ENCODE measurements at places on chromosomes 13 and 19.

GRCh38 chr19:33194886-33195644 lies 935 bp downstream of the LRP3 start:
- DNase-seq, result no peak

- DNase-seq, result no peak
These were observed 173.6 kb downstream of the NDFIP2 start for GRCh38 chr13:79654520-79654919.

- peak; percentile 6 for DNase-seq
These were observed 477 bp downstream of the LNX2 start for GRCh38 chr13:27619728-27620376.

DNA sequence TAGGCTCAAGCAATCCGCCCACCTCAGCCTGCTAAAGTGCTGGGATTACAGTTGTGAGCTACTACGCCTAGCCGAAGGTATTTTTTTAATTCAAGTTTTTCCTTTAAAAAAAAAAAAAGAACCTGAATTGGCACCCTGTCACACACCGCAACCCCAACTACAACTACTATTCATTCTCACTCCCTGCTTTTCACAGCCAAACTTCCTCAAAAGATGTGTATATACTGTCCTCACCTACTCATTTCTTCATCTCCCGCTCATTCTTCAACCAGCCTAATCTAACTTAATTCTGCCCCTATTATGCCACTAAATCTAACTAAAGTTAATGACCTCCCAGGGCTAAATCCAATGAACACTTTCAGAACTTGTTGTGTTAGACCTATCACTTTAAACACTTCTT lies 12.7 kb upstream of the WBP4 start:
- no peak for DNase-seq

GRCh38 chr19:46350029-46350757 lies 3.3 kb downstream of the PPP5C start:
- no peak for DNase-seq

GRCh38 chr19:46466536-46467196 lies 4.7 kb downstream of the PNMA8A start:
- DNase-seq, result no peak

DNA sequence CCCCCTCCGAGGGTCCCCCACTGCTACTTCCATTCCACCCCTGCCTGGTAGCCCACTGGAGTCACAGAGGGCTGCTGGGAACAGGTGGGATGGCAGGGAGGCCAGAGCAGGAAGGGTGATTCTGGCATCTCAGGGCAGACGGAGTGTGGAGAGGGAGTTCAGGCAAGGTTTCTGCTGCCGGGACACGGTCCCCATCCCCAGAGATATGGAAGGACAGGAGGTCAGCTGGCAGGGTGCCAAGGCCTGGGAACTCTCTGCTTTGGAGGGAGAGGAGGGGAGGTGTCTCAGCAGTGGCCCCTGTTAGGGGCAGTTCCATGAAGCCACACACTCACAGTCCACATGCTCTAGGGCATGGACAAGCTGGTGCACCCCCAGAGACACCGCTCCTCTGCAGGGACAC lies 68.1 kb downstream of the CHST8 start:
- DNase-seq, result no peak

DNA sequence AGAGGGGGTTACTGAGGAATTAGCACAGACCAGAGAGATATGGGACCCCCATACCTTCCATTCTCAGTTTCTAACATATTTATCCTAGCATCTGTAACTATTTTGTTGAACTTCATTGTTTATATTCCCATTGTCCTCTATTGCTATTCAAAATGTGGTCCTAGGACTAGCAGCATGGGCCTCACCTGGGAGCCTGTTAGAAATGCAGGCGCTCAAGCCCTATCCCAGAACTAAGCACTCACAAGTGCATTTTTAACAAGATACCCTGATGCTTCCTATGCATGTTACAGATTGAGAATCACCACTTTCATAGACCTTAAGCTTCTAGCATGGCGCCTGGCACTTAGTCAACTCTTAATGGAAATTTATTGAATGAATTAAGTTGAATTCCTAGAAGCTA lies 58.3 kb upstream of the TDRD3 start:
- DNase-seq, result no peak

GRCh38 chr13:70884196-70884595 lies 775.9 kb upstream of the KLHL1 start:
- no peak for DNase-seq

DNA sequence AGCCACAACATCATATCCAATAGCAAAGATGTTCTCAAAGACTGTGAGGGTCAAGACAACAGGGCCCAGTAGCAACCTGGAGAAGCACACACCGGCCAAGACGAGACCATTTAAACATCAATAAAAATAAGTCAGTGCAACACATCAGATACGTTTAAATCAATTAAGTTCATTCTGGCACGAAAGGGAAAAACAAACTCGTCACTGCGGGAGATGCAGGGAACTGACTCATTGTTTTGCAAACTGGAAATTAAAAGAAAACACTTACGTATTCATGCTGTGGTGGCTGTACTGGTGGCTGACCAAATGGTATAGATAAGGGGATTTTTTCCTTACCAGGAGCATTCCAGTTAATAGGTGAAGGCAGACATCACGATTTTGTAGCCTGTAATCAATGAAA lies 26.3 kb upstream of the SLC15A1 start:
- no peak for DNase-seq

- peak; percentile 83 for DNase-seq
These were observed at the start of gene SLC17A7 for GRCh38 chr19:49441210-49441959. TSS of gene SLC17A7 (minus strand) at chr19:49441527. CDS start at chr19:49441379, 148 bp downstream.

GRCh38 chr13:112713517-112714253 lies 23.8 kb downstream of the ATP11A start:
- DNase-seq, result no peak

DNA sequence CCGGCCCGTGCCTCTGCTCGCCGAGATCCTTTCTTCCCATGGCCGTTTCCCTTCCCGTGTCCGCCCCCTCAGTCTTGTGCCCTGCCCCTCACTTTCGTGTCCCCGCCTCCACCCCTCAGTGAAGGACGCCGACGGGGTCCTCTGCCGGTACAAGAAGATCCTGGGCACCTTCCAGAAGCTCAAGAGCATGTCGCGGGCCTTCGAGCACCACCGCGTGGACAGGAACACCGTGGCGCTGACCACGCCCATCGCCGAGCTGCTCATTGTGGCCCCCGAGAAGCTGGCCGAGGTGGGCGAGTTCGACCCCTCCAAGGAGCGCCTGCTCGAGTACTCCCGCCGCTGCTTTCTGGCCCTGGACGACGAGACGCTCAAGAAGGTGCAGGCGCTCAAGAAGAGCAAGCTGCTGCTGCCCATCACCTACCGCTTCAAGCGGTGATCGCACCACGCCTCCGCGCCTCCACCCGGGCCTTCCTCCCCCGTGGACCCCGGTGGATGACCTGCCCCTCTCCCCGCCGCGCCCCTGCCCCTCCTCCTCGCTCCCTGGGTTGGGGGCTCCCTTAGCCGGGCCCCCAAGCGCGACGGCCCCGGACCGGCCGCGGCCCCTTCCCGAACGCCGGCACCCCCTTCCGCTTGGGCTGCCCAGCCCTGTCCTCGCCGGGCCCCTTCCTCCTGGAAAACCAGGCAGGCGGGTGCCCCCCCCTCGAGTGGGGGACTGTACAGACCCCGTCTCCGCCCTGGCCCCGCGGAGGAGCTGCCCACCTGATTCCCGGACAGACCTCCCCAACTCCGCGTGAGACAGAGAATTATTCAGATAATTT lies 2.3 kb upstream of the U2AF2 start:
- DNase-seq, result no peak

- no peak for DNase-seq
These were observed 194.5 kb upstream of the RNF113B start for GRCh38 chr13:98371516-98372023.

DNA sequence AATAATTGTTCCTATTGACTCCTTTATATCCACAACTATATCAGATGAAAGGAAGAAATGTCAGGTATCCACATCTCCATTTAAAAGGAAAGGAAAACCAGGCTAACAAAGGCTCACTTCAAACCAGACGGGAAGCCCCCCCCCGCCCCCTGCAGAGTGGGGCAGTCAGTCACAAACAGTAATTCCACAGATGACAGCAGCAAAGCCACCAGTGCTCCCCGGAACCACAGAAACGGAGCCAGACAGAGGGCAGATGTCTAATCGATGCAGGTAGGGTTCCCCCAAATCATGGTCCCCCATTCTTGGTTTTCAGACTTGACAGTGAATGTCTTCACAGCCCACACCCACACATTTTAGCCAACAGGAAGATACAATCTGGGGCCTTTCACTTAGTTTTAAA lies 100.8 kb downstream of the STK24 start:
- no peak for DNase-seq

- DNase-seq, result no peak
These were observed 6.8 kb downstream of the ZNF134 start for GRCh38 chr19:57620673-57621348.

DNA sequence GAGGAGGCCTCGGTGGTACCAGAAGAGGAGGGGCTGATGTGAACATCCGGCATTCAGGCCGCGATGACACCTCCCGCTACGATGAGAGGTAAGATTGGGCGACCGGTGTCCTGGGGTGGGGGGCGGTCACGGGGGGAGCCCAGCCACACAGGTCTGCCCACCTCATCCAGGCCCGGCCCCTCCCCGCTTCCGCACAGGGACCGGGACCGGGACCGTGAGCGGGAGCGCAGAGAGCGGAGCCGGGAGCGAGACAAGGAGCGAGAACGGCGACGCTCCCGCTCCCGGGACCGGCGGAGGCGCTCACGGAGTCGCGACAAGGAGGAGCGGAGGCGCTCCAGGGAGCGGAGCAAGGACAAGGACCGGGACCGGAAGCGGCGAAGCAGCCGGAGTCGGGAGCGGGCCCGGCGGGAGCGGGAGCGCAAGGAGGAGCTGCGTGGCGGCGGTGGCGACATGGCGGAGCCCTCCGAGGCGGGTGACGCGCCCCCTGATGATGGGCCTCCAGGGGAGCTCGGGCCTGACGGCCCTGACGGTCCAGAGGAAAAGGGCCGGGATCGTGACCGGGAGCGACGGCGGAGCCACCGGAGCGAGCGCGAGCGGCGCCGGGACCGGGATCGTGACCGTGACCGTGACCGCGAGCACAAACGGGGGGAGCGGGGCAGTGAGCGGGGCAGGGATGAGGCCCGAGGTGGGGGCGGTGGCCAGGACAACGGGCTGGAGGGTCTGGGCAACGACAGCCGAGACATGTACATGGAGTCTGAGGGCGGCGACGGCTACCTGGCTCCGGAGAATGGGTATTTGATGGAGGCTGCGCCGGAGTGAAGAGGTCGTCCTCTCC lies 6.3 kb upstream of the LIN7B start:
- no peak for DNase-seq

GRCh38 chr19:46978171-46978869 lies 41.3 kb upstream of the NPAS1 start:
- DNase-seq, result no peak

- no peak for DNase-seq
These were observed 214.4 kb downstream of the RAP2A start for GRCh38 chr13:97648171-97648880.

- no peak for DNase-seq
These were observed 5.4 kb downstream of the NLRP12 start for GRCh38 chr19:53818756-53819155.

DNA sequence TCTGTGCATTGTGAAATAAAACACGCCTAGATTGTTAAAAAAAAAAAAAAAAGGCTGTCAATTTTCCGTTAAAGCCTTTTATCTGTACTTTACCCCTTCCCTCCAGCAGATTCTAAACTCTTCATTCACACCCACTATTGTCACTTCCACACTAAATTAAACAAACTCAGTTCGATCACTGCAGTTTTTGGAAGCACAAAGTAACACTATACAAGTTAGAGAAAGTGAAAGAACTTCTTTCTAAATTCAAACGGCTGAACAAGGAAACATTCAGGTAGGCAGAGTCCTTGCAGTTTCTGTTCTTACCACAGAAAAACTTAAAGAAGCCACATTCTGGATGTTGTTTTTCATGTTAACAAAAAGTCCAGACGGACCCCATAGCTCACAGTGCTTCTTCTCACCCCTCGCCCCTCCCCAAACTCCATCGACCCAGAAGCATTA lies 27.5 kb upstream of the UBE2L5 start:
- DNase-seq, result no peak

DNA sequence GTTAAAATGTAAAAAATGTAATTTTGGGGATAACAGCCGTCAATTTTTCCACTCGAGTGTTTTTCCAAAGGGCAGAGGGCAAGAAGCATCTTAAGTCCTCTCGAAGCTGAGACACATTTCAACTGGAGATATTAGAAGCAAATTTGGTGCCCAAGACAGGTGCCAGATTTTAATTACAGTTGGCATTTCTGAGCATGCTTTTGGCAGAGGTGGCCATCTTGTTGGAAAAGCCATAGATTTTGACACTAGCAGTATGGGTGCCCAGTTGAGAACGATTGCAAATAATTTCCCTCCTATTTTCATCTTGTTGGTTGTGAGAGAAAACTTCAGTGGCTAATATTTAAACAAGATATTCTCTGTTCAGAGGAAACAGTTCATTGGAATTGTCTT lies 146.3 kb downstream of the TM9SF2 start:
- no peak for DNase-seq

DNA sequence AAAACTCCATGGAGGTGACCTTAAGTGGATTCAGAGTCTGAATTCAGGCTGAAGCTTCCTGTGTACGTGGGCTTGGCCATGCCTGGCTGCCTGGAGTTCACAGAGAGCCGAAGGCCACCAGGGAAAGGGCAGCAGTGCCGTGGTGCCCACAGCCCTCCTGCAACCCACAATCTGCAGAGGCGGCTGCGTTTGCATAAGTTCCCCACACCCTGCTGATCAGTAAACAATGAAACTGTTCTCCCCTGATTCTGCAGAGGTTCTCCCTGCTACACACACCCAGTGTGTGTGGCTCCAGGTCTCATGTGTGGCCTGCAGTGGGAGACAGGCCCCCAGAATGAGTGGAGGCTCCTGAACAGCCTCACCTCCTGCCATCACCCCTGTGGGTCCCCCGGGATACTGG lies 126.9 kb upstream of the SLC7A1 start:
- no peak for DNase-seq

DNA sequence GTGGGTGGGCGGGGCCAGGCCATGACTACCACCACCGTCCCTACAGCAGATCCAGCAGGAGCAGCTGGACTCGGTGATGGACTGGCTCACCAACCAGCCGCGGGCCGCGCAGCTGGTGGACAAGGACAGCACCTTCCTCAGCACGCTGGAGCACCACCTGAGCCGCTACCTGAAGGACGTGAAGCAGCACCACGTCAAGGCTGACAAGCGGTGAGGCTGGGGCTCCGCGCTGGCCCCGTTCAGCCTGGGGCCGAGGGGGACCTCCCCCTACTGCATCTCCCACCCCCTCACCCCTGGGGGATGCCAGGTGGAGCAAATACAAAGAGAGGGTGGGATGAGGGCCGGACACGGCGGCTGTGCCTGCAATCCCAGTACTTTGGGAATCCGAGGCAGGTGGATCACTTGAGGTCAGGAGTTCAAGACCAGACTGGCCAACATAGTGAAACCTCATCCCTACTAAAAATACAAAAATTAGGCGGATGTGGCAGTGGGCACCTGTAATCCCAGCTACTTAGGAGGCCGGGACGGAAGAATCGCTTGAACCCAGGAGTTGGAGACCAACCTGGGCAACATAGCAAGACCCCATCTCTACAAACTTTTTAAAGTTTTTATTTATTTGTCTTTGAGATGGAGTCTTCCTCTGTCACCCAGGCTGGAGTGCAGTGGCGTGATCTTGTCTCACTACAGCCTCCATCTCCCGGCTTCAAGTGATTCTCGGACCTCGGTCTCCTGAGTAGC lies 18.1 kb upstream of the CELF5 start:
- DNase-seq, result no peak

- no peak for DNase-seq
These were observed 83.1 kb upstream of the OXGR1 start for GRCh38 chr13:97077341-97077740.

GRCh38 chr19:38452430-38453366 lies 19.2 kb downstream of the RYR1 start:
- no peak for DNase-seq

GRCh38 chr19:5967994-5968430 lies 9.9 kb downstream of the RANBP3 start:
- peak; percentile 6 for DNase-seq

- peak; percentile 4 for DNase-seq
These were observed 35.7 kb upstream of the MATK start for GRCh38 chr19:3821857-3822364.
